ENCODE measurements at places on chromosomes 1 and 21.

DNA sequence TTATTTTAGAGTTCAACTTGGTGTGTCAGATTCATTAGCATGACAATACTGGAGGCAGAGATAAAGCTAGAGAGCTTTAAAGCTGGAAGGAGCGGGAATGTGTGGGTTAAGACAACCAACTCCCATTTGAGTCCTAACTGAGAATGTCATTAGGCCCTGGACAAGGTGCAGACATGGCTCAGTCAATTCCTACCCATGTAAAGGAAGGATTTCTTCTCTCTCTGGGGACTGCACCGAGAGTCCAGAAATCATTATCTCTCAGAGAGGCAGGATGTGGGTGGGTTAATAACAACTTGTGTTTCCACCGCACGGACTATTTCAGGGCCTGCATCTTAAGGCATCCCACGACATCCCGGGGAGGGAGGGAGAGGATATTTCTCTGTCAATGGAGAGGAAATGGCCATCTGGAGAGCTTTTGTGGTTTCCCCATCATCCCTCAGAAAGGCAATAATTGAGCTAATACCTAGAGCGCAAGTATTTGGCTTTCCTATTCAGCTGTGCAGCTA lies 46.7 kb upstream of the SARS1 start:
- no peak for DNase-seq

DNA sequence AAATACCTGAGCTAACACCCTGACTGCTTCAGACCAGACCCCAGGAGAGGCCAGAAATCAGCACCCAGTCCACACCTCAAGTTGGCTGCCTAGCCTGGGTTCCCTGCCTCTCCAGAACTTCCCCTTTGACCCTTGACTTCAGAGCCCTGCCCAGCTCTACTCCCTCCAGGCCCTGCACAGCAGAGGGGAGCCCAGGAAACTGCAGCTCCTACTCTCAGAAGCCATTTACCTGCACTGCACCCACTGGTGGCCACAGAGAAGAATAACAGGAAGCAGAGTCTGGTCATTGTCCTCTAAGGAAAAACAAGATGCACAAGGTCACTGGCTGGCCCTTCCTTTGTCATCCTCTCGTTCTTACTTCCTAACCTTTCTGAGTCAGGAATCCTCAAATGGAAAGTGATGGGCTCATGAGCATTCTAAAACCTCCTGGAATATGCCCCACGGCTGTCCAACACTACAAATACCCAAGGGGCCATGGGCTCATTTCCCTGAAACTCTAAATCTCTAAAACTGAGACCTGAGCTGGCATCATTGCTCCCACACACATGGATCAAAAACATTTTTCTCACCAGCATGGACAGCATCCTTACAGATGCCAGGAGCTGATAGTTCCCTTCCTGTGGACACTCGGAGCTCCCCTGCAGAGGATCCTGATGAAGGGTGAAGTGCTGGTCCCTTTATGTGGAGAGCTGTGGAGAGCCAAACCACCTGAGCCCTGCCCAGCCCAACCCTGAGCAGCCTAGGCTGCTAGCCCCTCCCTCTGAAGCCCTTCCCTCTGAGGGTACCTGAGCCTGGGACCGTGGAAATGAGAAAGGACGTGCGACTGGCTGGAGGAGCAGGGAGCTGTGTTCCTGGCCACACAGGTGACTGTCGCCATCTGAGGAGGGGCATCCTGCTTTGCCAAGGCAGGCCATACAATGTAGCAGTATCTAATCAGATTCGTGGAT lies at the start of gene ITLN2:
TSS of gene ITLN2 (minus strand) at position 652 of the 947 bp plus-strand sequence. CDS start at position 584, 68 bp downstream.
- DNase-seq = peak; percentile 33

DNA sequence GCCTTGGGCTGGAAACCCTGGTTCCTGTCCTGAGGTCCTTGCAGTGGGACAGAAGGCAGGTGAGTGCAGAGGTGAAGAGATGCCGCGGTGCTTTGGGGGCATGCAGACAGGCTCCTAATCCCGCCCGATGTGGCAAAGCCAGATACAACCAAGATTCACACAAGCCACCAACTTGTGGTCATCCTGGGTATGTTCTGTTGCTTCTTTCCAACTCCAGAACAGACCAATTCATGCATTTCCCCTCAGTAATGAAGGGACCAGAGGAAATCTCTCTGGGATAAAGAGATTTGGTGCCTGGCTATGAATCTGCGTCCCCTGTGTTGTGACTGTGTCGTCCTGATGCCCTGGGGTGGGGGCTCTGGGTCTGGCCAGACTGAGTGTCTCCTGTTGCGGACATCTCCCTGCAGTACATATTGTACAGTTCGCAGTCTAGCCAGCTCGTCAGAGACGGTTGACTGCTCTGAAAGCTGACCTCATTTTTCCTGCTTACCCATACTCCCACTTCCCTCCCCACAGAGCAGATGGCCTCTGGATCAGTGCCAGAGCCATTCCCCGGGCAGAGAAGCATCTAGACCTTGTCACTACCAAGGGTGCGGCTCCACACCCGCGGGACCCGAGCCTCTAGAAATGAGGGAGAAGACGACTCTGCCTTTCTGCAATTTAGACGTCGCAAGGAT lies 216.3 kb downstream of the KIF26B start:
- no peak for DNase-seq

DNA sequence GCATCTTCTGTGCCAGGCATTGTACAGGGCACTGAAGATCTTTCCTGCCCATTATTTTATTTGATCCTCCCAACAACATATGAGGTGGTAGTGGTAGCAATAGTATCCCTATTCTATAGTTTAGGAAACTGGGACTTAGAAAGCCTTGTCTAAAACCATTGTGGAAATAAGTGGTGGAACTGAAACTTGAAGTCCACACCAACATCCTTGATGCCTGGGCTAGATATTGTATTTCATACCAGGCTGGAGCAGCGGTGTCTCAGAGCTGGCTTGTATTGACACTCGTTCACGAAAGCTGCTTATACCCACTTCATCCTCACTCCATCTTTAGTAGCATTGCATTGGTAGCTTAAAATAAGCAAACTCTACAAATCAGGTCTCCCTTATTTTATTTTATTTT lies 9.7 kb upstream of the CTSS start:
- no peak for DNase-seq

GRCh38 chr1:19861034-19861433 lies 21.2 kb upstream of the OTUD3 start:
- no peak for DNase-seq

DNA sequence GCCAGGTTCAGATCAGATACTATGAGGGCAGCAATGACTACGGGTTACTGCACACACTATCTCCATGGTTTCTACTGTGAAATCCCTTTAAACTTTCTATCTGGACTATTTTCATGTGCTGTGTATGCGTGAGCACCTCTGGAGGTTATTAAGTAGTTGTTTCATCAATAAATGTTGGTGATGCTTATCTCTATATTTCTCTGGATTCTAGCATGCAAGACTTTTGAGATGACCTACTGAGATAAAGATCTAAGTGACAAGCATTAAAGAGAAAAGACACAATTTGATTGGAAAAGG lies 194.0 kb downstream of the NRIP1 start:
- DNase-seq = no peak

DNA sequence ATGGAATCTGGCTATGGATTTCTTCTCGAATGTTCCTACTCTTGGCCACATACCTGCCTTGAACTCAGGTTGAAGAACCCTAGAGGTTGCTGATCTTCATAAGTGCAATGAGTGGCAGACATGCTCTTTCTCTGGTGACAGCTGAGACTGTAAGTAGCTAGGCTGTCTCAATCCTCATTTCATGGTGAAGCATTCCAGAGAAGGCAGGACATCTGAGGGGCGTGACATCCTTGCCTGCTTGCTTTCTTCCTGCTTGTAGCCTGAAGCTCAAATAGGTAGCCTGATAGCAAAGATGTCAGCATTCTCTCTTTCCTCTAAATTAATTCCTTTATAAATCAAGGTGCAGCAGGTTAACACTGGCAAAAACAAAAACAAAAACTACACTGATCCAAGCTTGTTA lies 114.6 kb upstream of the MAGI3 start:
- no peak for DNase-seq

- no peak for DNase-seq
These were observed 10.0 kb downstream of the SELENBP1 start for GRCh38 chr1:151362308-151363155.

DNA sequence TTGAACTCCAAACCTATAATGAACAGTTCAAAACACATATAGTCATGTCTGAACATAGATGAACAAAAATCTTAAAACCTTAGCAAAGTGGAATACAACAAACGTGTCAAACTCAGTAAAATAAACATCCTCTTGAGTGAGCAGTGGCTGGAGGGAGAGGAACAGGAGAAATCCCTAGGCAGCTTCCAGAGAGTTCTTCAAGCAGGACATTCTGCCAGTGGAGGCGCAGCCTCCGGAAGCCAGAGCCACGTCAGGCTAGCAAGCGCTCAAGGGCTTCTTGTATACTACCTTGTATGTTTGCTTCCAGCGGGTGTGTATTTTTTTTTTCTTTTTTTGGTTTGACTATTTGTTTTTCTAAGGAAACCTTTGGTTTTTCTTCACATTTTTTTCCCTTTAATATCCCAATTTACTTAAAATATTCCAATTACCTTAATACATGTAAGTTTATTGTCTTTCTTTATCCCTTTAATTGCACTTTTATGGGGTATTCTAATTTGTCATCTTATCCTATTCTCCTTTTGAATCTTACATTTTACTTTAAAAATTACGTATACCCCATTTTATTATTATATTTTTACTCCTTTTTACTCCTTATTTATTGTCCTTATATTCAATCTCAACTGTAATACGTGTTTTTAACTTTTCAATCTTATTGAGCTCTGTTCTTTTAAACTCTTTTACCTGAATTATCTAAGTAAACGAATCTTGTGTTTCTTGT lies 42.0 kb downstream of the COLGALT2 start:
- DNase-seq = no peak

DNA sequence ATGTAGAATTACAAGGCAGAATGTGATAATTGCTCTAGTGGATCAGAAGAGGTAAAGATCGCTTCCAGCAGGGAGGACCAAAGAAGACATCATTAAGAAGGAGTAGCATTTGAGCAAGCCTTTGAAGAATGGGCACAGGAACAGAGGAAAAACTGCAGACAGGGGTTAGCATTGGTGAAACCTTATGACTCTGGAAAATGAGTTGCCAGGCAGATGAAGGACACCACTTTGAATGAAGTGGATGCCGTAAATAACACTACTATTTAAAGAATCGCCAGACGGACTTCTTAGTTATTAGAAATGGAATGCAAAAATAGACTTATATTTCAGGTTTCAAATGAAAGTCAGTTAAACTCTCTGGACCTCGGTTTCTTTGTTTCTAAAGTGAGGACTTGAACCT lies 727.7 kb downstream of the USP25 start:
- DNase-seq = no peak

GRCh38 chr21:46217511-46218196 lies 10.9 kb downstream of the LSS start:
- no peak for DNase-seq

GRCh38 chr1:21497466-21498061 lies 11.7 kb upstream of the ALPL start:
- no peak for DNase-seq

GRCh38 chr1:1171161-1171545 lies 2.5 kb upstream of the TTLL10 start:
- DNase-seq = no peak

GRCh38 chr1:201350884-201351283 lies 26.6 kb downstream of the TNNT2 start:
- no peak for DNase-seq

GRCh38 chr1:26122988-26123973 lies 11.7 kb downstream of the PDIK1L start:
- no peak for DNase-seq

- no peak for DNase-seq
These were observed 76.1 kb downstream of the AGO3 start for GRCh38 chr1:36006941-36007500.

Data from hematopoietic multipotent progenitor cell (in vitro differentiated cells).